Femur (tissue), 1 donor: ENCODE measurements at places on chromosomes 6 and 20.

- no peak for DNase-seq
Measured at GRCh38 chr6:142271476-142271875, 30.3 kb upstream of the ADGRG6 start.

DNA sequence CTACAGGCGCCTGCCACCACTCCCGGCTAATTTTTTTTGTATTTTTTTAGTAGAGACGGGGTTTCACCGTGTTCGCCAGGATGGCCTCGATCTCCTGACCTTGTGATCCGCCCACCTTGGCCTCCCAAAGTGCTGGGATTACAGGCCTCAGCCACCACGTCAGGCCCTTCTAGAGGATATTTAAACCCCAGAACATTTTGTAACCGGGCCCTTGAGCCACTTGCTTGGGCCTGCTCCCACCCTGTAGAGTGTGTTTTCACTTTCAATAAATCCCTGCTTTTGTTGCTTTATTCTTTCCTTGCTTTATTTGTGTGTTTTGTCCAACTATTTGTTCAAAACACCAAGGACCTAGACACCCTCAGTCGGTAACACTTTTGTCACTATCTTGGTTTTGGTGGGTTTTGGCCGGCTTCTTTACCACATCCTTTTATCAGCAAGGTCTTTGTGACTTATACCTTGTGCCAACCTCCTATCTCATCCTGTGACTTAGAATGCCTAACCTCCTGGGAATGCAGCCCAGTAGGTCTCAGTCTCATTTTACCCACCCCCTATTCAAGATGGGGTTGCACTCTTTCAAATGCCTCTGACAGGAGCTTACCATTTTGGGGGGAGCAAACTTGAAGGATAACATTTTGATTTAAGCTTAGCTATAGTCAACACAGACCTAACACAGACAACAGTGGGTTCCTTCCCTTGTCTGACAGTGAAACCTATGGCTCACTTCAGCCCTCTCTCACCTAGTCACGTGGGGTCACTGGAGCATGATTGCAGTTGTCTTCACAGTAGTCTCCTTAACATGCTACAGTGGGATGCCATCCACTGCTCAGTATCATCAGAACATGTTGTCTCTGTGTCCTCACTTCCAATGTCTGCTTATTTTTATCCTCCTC lies 27.9 kb upstream of the KIF6 start:
- DNase-seq, result no peak

- no peak for DNase-seq
Measured at GRCh38 chr20:50471231-50471630, 39.0 kb upstream of the PTPN1 start.

- no peak for DNase-seq
Measured at GRCh38 chr6:636488-636887, 20.4 kb downstream of the HUS1B start.

DNA sequence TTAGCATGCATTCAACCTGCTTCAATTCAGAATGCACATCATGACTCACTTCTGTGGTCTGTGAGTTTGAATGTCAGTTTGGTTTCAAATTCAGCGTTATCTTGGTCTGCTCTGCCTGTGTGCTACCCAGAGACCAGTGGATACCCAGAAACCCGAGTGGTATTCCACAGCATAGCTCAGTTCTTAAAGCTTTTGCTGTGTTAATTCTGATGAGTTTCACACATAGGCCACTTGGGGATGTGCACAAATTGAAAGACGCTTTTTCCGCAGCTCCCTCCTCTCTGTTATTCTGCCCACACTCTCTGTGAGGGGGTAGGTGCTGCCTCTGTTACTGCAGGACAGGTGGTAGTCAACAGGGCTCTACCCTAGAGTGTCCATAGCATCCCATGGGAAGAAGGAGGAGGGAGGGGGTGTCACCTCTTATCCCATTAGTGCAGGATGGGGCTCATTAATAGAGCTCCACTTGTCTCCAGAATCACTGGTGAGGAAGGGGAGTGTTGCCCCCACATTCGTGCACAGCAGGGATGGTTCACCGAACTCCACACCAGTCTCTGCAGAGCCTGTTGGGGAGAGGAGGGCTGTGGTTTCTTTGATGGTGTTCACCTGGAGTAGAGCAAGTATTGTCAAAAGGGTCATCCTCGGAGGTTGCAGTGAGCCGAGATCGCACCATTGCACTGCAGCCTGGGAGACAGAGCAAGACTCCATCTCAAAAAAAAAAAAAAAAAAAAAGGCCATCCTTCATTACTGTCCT lies 29.2 kb upstream of the SDCBP2 start:
- no peak for DNase-seq

DNA sequence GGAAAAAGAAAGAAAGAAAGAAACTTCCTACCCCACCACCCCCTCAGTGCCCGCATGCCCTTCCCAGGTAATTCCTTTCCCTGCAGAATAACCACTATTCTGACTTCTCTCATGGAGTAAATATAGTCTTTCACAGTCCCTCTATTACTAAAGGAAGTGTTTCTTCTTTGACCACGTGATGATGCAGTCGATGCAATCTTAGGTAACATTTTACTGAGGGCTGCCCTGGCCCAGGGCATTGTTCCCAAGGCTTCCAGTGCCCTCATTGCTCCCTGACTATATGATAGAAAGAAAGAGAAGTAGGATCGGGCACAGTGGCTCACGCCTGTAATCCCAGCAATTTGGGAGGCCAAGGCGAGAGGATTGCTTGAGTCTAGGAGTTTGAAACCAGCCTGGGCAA lies 29.1 kb downstream of the ARHGAP40 start:
- no peak for DNase-seq

DNA sequence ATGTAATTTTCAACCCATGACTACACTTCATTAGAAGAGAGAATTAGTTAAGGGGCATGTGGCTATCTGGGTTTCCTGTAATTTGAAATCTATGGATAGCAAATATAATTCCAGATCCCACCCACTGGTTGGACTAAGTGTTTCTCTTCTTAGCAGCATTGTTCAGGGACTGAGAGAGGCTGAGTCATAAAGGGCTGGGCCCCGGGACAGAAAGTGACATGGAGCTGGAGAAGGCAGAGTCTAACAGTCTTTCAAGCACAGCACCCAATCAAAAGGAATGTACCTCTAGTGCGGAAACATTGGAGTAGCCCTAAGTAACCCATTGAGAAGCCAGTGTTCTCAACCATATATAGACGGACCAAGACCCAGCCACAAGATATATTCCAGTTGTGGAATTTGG lies 363.9 kb downstream of the DHX35 start:
- DNase-seq, result no peak

DNA sequence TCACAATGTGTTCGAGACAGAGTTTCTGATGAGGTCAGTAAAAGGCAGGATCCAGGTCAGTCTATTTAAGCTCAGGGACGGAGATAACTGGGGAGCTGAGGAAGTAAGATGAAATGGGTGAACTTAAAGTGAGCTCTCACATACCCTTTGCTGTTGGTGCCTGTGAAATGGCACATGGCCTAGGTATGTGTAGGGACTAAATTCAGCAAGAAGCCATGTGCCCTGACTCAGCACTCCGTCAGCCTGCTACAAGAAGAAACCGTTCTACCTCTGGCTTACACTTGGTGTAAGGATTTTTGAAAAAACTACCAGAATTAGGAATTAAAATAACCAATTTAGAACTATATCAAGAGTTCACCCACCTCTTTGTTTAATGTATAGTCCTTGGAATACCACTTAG lies 41.1 kb upstream of the TRDN start:
- DNase-seq, result no peak

- no peak for DNase-seq
Measured at GRCh38 chr6:13024616-13025015, 303.7 kb downstream of the TBC1D7 start.
